ENCODE measurements at places on chromosomes 13 and 19.

GRCh38 chr19:56840451-56841192 is at the start of the genes PEG3 and ZIM2:
PEG3 (minus strand) TSS chr19:56840726; CDS start chr19:56824655, 16,071 bp downstream.
ZIM2 (minus strand) TSS chr19:56840726; CDS start chr19:56824277, 16,449 bp downstream.
- no peak for DNase-seq

DNA sequence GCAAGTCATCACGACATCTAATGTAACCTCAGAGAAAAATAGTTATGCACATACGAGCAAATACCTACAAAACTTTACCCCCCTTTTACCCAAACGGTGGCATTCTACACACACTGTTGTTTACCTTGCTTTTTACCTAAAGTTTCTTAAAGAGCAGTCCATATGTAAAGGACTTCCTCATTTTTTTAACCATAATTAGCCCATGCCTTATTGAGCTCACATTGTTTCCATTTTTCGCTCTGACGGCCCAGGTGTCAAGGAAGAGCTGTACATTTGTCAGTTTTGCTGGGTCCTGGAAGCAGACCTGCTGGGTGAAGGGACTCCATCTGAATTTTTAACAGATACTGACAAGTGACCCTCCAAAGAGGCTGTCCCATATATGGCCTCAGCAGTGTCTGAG is 89.4 kb downstream of the STK24 start:
- DNase-seq, result no peak

- no peak for DNase-seq
Measured at GRCh38 chr13:95784900-95785290, 108.0 kb downstream of the DNAJC3 start.

- no peak for DNase-seq
Measured at GRCh38 chr13:29975283-29975682, 124.9 kb upstream of the UBL3 start.

DNA sequence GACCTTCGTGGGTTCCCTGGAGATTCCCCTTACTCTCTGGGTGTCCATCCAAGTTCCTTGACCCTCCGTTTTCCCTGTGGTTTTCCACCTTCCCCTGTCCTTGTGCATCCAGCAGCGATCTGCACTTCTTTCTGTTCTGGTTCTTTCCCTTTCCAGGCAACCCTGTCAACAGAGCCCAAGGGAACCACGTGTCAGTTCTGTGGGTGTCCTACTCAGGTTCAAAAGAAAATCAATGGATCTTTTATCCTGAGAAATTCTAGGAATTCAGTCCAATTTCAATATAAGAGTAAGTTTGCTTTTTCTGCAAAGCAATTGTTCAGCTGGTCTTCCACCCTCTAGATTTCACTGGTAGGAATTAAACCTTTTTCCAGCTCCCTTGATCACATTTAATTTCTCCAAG is 1394.8 kb upstream of the SLC10A2 start:
- DNase-seq, result no peak

DNA sequence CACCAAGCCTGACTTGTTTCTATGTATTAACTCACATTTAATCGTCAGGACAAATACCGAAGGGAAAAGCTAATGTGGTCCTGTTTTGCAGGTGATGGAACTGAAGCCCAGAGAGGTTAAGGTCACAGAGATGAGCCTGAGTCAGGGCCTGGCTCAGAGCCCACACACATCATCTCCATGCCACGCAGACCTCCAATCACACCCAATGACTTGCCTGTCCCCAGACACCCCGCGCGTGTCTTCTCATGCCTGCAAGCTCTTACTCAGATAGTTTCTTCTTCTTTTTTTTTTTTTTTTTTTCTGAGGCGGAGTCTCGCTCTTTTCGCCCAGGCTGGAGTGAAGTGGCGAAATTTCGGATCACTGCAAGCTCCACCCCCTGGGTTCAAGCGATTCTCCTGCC is 16.4 kb downstream of the SIX5 start:
- no peak for DNase-seq

GRCh38 chr19:39172700-39173501 is 23.9 kb upstream of the NCCRP1 start:
- DNase-seq, result no peak

DNA sequence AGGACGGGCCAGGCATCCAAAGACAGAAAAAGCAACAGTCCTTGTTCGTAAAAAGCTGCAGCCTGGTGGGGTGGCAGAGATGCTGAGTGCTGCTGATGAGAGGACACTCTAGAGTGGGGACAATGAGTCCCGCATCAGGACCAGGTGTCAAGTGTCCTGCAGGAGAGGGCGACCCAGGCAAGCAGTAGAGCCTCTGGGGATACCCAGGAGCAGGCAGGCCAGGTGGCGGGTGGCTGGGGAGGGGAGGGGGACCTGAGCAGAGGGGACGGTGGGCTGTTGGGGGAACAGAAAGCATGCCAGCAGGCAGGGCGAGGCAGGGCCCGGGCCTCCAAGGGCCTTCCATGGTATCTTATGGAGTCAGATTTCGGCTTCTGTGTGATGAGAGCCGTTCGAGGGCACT is 35.8 kb downstream of the GGACT start:
- no peak for DNase-seq

DNA sequence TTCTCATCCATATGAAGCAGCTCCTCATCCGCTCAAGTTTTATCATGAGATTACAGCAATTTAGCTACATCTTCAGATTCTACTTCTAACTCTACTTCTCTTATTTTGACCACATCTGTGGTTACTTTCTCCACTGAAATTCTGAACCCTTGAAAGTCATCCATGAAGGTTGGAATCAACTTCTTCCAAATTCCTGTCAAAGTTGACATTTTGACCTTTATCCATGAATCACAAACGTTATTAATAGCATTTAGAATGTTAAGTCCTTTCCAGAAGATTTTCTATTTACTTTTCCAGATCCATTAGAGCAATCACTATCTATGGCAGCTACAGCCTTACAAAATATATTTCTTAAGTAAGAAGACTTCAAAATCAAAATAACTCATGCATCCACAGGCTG is 421.7 kb upstream of the GPC6 start:
- no peak for DNase-seq

DNA sequence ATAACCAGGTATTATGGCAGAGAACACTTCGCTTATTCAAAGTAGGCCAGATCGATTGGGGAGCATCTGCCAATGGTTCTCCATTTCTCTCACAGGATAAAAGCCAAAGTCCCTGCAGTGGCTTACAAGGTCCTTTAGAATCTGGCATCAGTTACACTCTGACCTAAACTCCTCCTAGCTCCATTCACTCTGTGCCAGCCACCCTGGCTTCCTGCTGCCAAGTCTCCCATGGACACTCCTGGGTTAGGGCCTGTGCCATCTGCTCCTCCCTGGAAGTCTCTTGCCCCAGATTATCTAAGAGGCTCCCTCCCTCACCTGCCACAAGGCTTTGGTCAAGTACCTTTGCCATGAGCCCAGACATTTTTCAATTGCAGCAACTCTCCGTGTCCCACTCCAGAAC is 649.2 kb downstream of the DACH1 start:
- no peak for DNase-seq

- no peak for DNase-seq
Measured at GRCh38 chr13:25744178-25744577, 307.6 kb downstream of the SHISA2 start.

- peak; percentile 5 for DNase-seq
Measured at GRCh38 chr19:57099199-57099661, 20.6 kb upstream of the USP29 start.

- DNase-seq, result no peak
Measured at GRCh38 chr13:44312834-44313551, 60.6 kb upstream of the SERP2 start.

DNA sequence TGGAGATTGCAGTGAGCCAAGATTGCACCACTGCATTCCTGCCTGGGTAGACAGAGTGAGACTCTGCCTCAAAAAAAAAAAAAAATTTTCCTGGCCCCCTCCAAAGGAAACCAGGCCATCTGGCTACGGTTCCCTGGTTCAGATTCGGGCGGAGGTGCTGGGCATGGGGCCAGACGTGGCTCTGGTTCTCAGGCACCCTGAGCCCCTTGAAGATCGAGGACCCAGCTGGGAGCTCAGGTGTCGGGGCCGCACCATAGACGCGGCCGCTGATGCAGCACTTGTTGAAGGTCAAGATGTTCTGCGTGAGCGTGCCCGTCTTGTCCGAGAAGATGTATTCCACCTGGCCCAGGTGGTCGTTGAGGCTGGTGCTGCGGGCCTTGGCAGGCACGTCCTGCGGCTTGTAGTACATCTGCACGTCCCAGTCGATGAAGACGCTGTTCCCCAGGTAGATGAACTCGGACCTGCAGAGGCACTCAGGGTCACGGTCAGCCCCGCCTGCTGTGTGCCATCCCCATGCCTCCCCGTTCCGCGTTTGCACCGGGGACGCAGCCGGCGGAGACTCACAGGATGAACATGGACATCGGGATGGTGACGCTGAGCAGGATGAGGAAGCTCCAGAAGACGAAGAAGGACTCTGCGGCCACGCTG is 12.3 kb downstream of the ATP8B3 start:
- DNase-seq, result no peak

- no peak for DNase-seq
Measured at GRCh38 chr19:5536337-5536894, 31.3 kb downstream of the TINCR start.

DNA sequence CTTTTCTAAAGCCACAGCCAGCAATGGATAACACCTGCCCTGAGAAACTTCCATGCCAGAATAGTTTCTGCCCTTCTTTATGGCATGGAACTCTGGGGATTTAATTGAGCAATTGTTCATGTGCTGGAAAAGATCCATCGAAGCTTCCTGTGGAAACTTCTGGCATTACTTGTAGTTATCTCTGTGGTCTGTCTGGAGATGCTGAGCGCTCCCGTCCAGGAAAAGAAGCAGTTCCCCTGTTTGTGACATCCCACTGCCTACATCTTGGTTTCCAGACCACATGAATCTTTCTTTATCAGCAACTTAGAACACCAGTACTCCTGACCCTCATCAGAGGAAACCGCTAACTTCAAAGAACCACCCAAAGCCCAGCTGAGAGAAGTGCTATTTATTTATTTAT is 24.6 kb downstream of the FLT1 start:
- DNase-seq, result no peak

DNA sequence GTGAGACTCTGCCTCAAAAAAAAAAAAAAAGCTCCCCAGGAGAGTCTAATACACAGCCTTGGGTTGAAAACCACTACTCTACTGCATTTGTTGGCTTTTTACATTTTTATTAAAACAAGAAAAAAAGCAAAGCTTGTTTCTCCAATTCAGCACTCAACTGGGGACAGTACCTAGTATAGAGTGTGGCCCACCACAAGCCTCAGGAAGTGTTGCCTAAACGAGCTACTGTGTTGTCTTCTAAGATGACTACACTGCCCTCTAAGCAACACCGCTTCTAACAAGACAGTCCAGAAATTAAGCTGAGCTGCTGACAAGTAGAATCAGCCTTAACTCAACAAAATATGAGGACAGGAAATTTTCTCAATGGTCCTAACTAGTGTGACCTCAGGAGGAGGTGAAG is 522.2 kb downstream of the FGF9 start:
- DNase-seq, result no peak

DNA sequence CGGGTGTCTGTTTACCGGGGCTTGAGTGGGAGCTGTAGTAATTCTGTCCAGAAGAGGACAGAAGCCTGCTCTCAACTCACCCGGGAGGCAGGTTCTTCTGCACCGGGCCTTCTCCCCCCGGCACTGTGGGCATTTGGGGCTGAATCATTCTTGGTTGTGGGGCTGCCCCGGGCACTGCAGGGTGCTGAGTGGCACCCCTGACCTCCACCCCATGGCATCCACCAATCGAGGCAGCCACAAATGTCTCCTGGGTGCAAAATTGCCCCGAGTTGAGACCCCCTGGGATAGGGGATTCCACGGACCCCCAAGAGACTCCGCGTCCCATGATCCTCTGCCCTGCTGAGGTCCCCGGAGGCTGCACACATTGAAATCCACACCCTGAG is 68.8 kb downstream of the GNG7 start:
- no peak for DNase-seq

DNA sequence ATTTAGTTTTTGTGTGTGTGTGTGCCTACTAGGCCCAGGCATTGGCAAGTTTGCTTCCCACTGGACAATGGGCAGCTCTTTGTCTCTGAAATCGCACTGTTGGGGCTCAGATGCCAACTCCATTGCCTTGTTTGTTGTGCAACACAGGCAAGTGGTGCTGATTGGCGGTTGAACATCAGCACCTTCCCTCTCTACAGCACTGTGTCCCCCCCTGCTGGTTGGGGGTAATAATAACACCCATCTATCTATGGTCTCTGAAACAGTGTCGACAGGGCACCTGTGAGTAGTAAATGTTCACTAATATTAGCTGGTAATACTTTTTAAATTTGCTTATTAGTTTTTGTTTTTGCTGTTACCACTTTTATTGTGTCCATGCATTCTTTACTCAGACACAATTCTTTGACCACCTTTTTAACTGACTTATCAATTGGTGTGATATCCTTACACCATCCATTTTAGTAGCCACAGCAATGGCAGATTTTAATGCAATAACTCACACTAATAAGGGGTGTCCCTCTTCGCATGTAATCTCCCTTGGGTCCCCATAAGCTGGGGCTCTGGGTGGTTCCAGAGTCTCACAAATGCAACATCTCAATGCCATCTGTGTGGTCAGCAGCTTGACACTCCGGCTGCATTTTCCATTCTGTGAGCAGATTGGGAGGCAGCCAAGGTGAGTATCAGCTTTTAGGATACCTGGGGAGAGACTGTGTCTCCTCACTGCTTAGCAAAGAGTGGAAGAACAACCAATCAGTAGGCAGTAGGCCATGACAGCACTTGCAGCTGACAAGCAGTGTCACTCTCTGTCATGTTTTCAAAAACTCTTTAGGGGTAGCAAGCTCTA is 47.7 kb upstream of the UQCRFS1 start:
- peak; percentile 44 for DNase-seq

- DNase-seq, result no peak
Measured at GRCh38 chr19:30391554-30392551, 19.7 kb downstream of the ZNF536 start.

DNA sequence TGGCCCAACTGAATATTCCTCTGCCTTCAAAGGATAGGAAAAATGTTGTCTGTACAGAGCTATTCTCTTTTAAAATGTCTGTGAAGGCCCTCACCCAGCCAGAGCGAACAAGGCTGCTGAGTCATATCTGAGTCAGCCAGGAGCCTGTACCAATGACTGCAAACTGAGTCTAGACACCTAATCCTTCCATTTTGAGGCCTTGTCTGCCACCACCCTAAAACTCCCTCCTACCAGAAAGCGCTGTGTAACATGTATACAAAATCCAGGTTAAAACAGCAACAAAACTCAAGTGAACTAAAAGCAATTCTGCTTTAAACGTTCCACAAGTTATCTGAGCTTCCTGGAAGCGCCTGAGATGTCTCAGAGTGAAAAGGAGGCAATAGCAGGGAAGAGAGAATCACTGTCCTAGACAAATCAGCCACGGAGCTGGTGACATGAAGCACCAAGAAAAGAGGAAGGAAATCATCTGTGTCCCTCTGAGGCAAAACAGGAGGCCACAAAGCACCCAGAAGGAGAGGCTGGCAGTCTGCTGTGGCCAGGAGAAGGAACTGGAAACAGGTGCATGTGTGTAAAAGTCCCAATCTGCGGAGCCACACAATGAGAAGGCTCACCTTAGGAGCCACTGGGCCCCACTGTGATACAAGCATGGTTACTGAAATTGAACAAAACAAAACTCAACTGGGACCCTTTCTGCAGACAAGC is 10.2 kb downstream of the DHRS12 start:
- DNase-seq, result peak; percentile 35

DNA sequence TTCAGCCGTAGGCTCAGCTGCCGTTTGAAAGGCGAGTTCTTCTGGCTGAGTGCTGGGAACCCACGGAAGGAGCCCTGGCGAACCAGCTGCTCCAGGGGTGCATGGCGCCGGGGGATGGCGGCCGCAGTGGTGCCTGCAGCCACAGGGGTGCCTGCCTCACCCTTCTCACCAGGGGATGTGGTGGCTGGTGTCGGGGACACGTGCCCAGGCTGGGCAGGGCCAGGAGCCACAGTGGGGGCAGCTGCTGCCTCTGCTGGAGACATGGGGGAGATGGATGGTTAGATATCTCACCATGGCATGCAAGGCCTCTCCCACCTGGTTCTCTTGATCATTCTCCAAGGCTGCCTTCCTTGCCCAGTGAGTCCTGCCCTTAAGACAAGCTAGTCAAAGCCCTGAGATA is 17.1 kb downstream of the NUMBL start:
- DNase-seq, result no peak
